ENCODE measurements at places on chromosomes 7 and 10.

- no peak for DNase-seq
Measured at GRCh38 chr10:51800725-51801424, 101.5 kb upstream of the CSTF2T start.

GRCh38 chr10:51472154-51472553 lies 227.2 kb downstream of the CSTF2T start:
- no peak for DNase-seq

- DNase-seq: no peak
Measured at GRCh38 chr7:50633414-50633710, 68.2 kb upstream of the DDC start.

GRCh38 chr7:128104108-128104742 lies 73.0 kb upstream of the LRRC4 start:
- peak; percentile 61 for DNase-seq

- DNase-seq: no peak
Measured at GRCh38 chr7:85749696-85750453, 563.0 kb upstream of the SEMA3D start.

DNA sequence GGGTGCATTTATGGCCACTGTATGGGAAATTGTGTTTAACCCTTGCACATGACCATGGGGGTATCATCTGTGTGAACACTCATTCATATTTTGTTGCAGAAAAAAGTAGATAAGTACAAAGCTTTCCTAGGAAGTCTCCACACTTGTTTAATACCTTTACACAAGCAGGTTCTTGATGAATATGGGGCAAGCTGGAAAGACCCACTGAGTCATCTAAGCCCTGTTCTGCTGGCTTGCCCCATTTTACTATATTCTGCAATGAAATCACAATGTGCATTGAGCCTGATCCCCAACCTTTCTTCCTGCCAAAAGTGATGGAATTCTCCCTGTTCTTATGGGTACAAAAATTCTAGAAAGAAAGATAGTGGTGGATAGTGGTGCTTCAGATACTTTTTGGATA lies 99.8 kb downstream of the CCDC71L start:
- DNase-seq: no peak

- DNase-seq: no peak
Measured at GRCh38 chr10:22597138-22597537, 117.2 kb downstream of the PIP4K2A start.

- DNase-seq: no peak
Measured at GRCh38 chr10:59287587-59288255, 74.6 kb downstream of the FAM13C start.

GRCh38 chr10:3148041-3148440 lies 24.5 kb downstream of the PITRM1 start:
- DNase-seq: no peak

DNA sequence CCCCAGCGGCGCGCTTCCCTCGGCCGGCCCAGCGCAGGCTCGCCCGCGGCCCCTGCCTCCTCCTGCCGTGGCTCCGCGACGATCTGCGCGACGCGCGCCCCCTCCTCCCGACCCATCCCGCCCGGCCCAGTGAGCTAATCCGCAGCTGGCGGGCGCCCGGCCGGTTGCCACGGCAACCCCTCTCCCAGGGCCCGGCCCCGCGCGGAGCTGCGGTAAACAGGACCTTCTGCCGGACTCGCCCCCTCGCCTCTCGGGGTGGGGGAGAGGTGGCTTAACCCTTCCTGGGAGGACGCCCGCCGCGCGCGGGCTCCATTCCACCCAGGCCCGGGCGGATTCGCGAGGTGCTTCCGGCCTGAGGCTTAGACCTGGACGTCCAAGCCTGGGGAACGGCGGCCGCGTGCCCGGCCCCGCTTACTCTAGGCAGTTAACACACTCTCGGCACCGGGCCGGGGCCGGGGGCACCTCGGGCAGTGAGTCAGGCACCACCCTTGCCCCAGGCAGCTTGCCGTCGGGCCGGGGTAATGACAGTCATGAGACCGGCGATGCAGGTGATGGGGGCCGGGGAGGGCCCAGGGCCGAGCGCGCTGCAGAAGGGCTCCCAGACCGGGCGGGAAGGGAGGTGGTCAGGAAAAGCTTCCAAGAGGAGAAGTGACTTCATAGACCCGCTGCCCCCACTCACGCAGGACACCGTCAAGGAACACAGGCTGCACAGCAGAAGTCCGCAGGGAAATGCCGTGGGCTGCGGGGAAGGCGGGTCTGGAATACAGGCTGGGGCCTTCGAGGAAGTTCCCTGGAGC lies at the start of gene DENND2A:
Gene DENND2A, minus strand, starts transcription at position 87 of the 797 bp plus-strand sequence. CDS start 38,416 bp downstream, outside the sequence.
- peak; percentile 99 for DNase-seq

- DNase-seq: no peak
Measured at GRCh38 chr10:75061709-75062505, 49.5 kb upstream of the SAMD8 start.

DNA sequence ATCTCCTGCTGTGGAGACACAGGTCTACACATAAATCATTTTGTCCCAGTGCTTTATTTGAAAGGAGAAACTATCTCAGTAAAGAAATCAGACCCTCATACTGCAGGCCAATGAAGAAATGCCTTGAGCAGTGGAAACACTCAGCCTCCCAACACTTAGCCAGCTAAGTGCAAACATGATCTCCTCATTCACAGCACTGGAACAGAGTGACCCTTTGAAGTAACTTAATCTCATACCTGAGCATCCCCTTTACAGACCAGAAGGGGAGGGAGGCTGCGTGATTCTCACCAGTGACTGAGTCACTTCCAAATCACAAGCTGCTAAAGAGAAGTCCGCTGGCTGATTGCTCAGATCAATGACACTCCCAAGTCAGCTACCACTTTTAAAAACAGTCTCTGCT lies 4.5 kb downstream of the CHST15 start:
- no peak for DNase-seq

DNA sequence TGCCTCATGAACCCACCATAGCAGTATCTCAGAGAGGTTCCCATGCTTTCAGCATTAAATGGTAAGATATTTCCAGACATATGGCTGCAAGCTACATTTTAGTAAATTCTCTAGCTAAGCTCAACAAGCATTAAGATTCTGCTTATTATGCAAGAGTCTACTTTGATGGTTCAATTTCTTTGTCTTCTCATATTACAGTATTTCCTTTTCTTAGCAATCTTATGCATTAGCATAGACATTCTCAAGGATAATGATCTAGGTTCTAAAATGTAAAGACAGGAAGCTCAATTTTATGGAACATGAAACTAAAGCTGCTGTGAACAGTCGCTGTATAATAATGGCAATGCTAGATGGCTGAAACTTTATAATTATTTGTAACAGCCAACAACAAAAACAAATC lies 39.2 kb downstream of the MEOX2 start:
- DNase-seq: no peak

- no peak for DNase-seq
Measured at GRCh38 chr7:69283421-69283820, 314.9 kb upstream of the AUTS2 start.

DNA sequence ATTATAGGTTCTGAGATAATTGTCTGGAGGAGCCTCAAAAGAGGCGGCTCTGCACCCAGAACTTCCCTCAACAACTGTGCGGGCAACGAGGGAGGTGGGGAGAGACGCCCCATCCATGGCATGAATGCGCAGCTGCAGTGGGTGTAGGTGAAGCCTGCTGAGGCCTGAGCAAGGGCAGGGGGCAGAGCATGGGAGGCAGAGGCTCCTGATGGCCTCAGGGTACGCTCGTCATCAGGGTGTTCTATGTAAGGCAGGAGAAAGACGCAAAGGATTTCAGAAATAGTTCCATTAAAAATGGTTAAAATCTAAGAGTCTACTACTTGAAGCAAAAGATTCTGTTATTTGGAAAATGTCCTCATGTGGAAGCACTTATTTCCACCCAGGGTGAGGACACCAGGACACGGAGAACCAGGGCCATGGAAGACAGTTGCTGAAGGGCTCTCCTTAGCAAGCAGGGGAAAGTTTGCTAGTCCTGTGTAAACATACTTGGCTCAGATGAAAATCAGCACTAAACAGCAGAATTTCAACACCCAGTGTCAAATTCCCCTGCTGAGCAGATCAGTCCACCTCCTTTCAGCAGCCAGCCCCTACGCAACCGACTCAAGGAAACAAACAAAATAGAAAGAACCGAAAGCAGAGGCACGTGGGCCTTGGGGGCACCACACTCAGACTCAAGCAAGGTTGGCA lies 18.9 kb downstream of the INSIG1 start:
- DNase-seq: no peak

All from SK-N-SH (cell line).